Activated naive CD8-positive, alpha-beta T cell treated with anti-CD3 and anti-CD28 coated beads, Interleukin-2, amount 50 U/mL, for 16 hours (primary cell): ENCODE measurements at places on chromosomes 3 and 15.

GRCh38 chr3:112519424-112520001 is 20.2 kb upstream of the BTLA start:
- DNase-seq = peak; percentile 1

GRCh38 chr3:28291577-28291976 is 50.2 kb downstream of the CMC1 start:
- no peak for DNase-seq

- DNase-seq = no peak
Observed at GRCh38 chr3:10768708-10769394, 47.2 kb upstream of the SLC6A11 start.

DNA sequence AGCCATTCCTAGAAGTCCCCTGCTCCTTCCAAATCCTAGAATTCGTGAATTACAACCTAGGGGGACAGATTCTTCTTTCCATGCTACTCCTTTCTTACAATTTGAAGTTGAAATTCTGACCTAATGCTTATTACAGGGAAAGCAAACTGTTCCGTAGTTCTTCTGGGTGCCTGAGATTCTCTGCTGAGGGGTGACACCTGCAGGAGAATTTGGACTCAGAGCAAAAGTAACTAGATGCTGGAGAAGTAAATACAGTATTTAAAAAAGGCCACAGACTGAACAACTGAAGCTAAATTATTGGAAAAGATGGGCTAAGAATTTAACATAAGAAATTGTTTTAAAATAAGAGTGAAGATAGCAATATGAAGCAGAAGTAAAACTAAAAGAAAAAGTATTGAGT is 37.9 kb downstream of the ACAD9 start:
- DNase-seq = no peak

GRCh38 chr3:120555657-120556509 is 40.3 kb upstream of the NDUFB4 start:
- DNase-seq = no peak

DNA sequence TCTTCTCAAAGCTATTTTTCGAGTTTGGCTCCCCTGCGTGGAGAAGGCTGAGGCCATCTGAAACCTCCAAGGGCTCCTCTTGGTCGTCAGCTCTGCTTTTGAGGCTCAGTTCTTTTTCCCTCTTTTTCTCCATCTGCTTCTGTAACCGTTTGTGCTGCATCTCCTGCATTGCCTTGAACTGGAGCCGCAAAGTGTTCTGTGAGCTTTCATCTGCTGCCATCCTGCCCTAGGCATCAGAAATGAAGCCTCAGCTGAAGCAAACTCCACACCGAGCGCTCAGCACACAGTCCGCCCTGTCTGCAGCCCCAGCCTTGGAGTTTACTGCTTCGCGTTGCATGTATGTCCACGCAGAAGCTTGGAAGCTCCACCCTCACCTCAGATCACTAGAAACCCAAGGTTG is 14.9 kb downstream of the CCDC13 start:
- DNase-seq = no peak

DNA sequence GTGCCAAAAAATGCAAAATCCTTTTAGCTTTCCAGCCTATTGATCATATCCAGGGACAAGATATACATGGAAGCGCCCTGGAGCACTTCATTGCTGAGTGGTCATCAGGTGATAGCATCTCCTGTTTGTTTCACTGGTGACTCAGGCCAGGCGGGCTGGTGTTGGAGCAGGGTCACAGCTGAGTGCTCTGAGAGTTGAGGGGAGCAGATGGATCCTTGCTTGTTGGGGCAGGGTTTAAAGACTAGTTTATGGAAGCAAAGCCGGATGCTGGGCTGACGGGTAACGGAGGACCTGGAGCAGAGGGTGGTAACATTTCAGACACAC is 405.0 kb upstream of the TPM1 start:
- DNase-seq = no peak

DNA sequence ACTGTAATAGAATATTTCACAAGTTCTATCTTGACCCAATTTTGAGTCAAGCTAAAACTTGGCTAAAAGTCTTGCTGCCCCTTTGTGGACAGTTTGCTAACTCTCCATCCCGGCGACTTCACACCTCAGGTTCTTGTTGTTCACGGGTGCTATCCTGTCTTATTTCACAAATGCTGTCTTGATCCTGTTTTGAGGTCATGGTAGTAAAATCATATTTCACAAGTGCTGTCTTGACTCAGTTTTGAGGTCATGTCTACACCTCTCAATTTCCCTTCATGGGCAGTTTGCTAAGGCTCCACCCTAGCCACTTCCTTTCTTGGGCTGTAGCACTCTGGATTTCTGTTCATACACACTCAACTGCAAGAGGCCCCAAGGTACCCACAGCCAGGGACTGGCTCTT is 45.0 kb upstream of the GK5 start:
- DNase-seq = no peak

DNA sequence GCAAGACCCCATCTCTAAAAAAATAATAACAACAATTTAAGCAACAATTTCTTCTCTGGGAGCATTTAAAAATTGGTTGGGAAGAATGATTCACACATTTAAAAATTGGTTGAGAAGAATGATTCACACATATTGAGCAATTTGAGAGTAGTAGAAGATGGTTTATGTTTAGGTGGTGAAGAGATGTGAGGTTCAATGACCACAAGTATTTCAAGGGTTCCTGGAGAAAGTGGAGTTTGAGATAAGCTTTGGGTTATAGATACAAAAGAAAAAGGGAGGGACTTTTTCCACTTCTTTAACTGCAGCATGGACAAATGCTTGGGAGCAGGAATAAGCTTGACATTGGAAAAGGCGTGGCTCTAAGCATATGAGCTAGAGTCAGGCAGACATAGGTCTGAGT is 145.7 kb upstream of the NPHP3 start:
- no peak for DNase-seq

DNA sequence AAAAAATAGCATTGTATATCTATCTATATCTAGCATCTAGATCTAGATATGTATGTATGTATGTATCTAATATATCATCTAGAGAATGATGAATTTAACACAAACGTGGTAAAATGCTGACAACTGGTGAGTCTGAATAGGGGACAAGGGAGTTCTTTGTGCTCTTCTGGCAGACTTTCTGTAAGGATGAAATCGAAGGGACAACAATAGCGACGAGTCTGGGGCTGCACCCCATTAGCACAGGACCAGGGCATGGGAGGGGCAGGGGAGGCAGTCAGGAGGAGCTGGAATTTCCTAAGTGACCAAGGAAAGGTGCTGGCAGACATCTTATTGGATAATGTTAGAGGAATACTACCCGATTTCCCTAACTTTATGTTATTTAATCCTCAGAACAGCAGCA is 7.9 kb downstream of the CCR1 start:
- DNase-seq = no peak

DNA sequence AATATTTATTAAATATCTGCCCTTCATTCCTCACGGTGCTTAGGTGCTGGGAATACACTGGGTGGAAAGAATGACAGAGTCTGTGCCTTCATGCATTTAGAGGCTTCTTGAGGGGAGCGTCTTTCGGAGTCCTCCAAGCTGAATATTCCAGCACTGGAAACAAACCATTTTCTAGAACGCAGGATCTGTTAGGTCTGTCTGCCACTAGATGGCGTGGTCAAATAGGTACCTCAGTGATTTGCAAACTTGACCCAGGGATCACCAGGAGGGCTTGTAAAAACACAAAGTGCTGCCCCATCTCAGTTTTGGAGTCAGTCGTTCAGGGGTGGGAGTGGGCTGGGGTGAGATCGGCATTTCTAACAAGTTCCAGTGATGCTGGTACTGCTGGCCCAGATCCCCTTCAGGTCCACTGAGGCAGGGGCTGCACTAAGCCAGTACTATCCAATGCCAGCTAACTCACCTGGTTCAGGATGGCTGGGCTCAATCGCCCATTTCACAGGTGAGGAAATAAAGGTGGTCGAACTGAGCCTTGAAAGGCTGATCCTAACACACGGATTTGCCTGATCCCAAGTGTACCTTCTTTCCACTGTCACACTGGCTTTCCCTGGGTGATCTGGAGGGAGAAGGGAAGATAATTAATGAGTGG is 14.8 kb downstream of the ARNT2 start:
- no peak for DNase-seq

GRCh38 chr3:119352863-119353527 is 58.8 kb downstream of the ARHGAP31 start:
- no peak for DNase-seq

- DNase-seq = no peak
Observed at GRCh38 chr3:52721002-52721729, 15.3 kb downstream of the SPCS1 start.

DNA sequence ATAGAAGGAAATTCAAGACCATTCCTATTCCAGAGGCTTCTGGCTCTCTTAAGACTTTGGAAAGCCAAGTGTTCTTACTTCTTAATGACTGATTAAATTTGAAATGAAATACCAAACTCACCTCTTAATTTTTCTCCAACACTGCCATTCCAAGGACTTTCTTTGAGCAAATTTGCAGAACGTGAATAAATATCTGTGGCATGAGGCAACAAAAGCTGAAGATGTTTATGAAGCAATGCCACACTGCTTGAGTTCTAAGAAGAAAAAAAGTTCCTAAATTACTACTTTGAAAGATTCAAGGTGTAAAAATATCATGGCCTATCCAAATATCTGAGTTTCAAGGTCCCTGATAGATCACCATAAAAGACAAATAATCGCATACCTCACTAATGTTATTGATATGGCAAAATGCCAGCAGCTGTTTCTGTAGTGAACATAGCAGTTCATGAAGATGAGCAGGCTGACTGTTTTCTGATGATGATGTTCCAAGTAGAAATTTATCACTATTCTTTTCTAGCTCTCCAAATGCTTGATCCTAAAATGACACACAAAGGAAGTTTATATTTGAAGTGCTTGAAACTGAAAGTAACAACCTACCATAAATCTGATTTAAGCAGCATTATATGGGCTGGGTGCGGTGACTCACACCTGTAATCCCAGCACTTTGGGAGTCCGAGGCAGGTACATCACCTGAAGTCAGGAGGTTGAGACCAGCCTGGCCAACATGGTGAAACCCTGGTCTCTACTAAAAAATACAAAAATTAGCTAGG is 104.4 kb downstream of the HERC1 start:
- no peak for DNase-seq

GRCh38 chr3:52859686-52860423 is 25.0 kb upstream of the MUSTN1 start:
- DNase-seq = no peak

DNA sequence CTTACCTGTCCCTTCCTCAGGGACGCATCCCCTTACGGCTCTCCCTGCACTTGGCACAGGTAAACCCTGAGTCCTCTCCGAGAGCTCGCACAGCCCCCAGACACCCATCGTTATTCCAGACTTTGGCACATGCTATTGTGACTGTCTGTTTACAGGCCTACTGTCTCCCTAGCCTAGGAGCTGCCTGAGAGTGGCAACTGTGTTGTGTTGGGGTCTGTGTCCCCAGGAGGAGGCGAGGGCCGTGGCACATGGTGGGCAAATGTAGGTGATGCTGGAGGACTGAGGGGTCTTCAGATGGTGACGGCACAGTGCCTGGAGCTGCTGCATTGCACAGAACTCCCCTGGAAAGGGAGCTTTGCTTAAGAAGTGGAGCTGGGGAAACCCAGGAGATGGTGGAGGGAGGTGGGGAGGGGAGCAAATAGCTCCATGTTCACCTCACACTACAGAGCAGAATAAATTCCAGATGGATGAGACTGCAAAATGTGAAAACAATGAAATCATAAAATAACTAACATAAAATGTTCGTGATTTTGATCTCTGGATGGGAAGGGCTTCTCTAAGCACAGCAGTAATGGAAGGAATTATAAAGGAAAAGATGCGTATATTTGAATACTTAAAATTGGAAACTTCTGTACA is 96.5 kb downstream of the SMAD6 start:
- no peak for DNase-seq

DNA sequence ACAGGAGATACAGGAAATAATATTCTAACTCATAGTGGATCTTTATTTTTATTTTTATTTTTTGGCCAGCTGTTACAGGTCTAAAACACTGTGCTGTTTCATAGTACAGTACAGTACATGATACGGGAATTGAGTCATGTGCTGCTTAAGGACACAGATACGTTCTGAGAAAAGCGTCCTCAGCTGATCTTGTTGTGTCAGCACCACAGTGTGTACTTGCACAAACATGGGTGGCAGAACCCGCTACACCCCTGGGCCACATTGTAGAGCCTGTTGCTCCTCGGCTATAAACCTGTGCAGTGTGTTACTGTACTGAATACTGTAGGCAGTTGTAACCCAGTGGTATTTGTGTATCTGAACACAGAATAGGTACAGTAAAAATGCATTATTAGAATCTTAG is 183.4 kb downstream of the OR4M2 start:
- no peak for DNase-seq

GRCh38 chr3:3160826-3161225 is 18.7 kb downstream of the CRBN start:
- DNase-seq = no peak

DNA sequence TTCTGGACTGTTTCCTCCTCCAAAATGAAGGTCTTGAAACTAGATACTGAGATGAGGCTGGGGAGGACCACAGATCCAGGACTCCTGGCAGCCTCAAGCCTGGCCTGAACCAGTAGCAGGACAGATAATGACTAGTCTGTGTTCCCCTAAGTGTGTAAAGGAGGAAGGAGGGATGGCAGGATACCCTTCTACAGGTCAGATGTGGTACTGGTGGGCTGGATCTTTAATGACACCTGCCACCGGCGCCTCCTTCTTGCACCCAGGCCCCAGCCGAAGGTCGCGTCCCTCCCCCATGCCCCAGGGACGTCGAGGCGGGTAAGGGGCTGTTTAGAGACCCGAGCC is 556 bp downstream of the USP19 start:
- no peak for DNase-seq

DNA sequence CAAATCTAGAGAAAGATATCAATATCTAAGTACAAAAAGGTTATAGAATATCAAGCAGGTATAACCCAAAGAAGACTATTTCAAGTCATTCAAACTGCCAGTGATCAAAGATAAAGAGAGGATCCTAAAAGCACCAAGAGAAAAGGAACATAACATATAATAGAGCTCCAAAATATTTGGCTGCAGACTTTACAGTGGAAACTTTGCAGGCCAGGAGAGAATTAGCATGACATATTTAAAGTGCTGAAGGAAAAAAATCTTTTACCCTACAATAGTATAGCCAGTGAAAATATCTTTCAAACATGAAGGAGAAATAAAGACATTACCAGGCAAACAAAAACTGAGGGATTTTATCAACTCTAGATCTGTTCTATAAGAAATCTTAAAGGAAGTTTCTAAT is 254.3 kb upstream of the ARHGEF26 start:
- DNase-seq = no peak

DNA sequence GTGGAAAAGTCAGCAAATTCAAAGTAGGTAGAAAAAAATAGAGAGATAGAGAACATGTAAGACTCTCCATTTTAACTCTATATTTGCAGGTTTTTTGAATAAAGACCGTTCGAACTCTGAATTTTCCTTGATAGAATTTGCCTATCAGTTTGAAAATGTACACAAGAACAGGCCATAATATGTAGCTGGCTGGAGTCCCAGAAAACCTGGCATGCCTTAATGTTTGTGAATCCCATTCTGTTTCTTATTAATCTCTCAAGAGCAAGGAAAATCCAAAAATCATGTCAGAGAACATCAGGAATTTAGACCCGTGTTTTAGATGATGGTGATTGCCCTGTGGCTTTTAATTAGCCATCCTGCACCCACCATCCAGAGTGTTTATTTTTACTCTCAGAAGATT is 7.2 kb upstream of the CFAP161 start:
- no peak for DNase-seq

GRCh38 chr3:66103729-66104128 is 65.0 kb upstream of the MAGI1 start:
- DNase-seq = no peak
